ENCODE measurements at places on chromosomes 16 and 17.
A peak's percentile ranks its signal among the peaks of the same experiment; 100 is the strongest.

DNA sequence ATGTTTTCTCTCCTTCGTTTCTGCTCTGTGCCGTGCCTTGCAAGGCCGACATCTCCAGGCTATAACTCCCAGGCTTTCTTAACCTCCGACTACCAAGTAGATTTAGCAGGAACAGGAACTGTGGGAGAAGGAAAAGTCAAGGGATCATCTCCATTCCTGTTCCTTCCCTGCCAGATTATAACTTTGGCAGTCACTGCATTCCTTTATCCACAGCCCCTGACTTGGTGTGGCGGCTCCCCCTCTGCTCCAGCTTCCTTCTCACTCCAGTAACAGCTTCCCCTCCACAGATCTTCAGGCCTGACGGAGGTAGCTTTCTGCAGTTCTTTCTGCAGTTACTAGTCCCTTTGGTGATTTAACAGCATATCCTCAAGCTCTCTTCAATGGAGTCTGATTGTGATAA lies 234.6 kb upstream of the MON1B start:
- no peaks in the 10 kb centered on the region for H3K27me3 ChIP-seq
- no peak overlapping the region for H3K4me3 ChIP-seq
- no peaks in the 10 kb centered on the region for H3K36me3 ChIP-seq

GRCh38 chr16:873889-874288 lies 73.4 kb upstream of the GNG13 start:
- DNase-seq, result no peak
- no peak overlapping the region for H3K27ac ChIP-seq
- no peak overlapping the region for H3K4me3 ChIP-seq
- no peaks in the 10 kb centered on the region for H3K27me3 ChIP-seq

- H3K4me3 ChIP-seq, result no peak overlapping the region
- no peak for DNase-seq
- H3K36me3 ChIP-seq, result no peaks in the 10 kb centered on the region
- H3K27ac ChIP-seq, result no peak overlapping the region
- H3K4me1 ChIP-seq, result peaks cover 3% of the 10 kb centered on the region
- H3K27me3 ChIP-seq, result no peaks in the 10 kb centered on the region
These were observed 465.9 kb upstream of the ERCC4 start for GRCh38 chr16:13453938-13454553.

- peak overlapping the region; percentile 46 for H3K4me3 ChIP-seq
- peaks cover 6% of the 10 kb centered on the region for H3K4me1 ChIP-seq
- peak overlapping the region; percentile 34 for H3K27ac ChIP-seq
- no peak for DNase-seq
- no peaks in the 10 kb centered on the region for H3K36me3 ChIP-seq
- H3K27me3 ChIP-seq, result peaks cover 63% of the 10 kb centered on the region
These were observed 17.8 kb upstream of the NTN1 start for GRCh38 chr17:9003355-9004131.
